ENCODE measurements at places on chromosomes 6 and 20.

- DNase-seq: no peak
Observed at GRCh38 chr6:33029328-33030184, 20.2 kb upstream of the HLA-DOA start.

DNA sequence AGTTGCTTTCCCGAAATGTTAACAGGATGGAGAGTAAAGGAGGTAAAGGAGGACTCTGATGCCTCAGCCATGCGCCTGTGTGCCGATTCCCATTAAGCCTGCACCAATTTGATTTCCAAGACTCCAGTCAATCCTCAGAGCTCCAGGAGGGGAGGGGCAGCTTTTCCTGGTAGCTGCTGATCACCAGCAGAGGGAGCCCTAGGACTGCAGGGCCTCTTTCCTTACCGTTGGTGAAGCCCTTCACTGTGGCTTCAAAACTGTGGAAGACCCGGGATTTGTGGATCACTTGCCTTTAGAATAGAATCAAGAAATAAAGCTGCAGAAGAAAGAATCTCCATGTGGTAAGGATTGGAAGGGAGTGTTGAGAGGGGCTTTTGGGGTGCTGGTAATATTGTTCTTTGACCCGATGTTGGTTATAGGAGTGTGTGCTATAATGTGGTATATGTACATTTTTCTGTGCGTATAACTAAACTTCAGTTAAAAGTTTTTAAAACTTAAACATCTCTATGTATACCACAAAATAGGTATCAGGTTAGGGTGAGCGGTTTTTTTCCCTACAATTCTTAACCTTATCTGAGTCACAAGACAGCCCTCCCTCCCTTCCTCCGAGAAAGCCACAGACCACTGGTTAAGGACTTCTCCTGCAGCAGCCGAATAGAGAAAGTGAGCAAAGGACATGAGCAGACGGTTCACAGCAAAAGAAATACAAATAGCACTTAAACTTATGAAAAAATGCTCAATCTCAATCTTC is 6.9 kb upstream of the OSER1 start:
- peak; percentile 77 for DNase-seq

DNA sequence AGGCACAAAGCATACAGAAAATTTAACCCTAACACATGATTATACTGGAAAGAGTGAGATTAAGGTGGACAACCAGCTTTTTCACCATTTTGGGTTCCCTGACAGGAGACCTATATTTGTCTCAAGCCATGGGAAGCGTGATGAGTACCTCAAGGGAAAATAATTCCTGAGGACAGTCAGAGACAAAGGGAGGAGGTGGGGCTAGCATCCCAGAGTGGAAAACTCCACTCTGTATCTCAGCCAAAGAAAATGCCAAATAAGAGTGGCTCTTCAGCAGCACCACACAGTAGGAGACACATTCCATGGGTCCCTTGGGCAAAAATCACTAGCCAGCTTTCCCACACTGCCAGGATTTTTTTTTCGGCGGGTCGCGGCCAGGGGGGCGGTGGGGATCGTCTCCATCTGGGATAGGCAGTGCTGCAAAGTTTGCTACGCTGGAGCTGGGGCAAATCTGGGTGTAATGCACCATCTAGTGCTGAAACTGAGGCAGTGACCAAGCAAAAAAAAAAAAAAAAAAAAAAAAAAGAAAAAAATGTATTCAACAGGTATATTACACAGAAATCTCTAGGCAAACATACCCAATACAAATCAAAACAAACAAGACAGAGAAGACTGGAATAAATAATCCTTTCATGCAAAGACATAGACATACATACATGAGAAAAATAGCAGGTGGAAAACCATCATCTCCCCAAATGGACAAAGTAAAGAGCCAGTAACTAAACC is 77.3 kb upstream of the SLC35F1 start:
- peak; percentile 35 for DNase-seq

- no peak for DNase-seq
Observed at GRCh38 chr6:157182503-157183264, 140.6 kb downstream of the TMEM242 start.

GRCh38 chr6:29626948-29627754 is 5.8 kb downstream of the GABBR1 start:
- no peak for DNase-seq

DNA sequence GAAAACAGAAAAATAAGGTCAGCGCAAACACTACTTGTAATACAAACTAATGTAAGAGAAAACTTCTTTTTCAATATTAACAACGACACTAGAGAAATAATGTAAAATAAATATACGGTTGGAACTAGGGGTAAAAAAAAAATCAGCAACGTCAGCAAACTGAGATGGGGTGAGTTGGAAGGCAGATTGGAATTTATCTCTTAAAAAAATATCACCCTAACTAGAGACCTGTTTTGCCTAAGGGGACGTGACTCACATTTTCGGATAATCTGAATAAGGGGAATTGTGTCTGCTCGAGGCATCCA is 705 bp upstream of the UTRN start:
- DNase-seq: no peak

DNA sequence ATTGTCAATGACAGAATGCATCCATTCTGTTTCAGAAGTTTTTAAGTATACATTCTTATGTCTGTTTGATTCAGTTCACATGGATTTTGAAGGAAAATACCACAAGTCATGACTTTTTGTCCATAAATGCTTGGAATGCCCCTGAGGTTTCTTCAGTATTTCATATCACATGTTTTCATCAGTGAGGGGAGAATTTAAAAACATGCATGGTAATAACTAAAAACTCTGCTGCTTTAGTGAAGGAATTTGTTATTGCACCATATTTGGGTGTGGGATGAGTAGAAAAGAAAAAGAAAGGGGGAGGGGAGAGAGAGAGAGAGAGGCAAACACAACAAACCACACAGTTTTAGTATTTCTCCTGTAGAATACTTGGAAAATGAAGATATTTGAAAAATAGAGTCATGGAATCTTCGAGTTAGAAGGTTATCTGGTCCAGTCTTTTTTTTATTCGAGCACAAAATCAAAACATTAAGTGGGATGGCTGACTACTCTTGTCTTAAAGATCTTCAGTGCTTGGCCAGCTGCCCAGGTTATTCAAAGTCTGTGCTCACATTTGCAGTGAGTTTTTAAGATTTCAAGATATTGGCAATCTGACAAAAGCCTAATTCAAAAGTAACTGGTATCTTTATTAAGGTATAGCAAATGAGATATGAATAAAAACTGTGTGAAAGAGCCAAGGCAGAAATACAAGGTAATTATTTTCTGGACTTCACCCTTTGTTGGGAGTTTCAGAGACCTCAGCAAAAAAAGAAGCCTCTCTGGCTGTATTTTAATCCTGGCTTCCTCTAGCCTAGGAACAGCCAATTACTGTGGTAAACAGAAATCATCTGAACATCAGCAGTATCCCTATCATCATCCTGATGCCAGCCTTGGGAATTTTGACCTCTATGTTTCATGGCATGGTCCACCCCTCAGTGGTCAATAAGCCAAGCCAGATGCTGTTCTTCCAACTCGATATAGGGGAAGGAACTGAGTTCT is 687.9 kb upstream of the CITED2 start:
- DNase-seq: peak; percentile 74

DNA sequence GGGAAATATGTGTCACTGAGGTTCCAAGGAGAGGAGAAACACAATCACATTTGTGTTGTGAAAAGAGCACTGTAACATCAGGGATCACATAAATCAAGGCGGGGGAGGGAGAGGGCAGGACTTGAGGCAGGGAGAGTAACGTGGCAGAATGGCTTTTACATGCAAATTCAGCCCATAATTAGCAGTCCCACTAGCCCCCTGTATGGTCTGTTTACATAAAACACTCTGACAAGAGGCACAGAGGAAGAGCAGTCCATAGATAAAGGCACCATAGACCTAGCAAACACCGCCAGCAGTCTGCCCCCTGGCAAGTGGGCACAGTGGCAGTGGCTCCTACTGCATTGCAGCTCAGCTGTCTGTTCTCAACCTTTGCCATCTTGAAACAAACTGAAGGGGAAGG is 82.7 kb downstream of the LYRM2 start:
- DNase-seq: no peak

DNA sequence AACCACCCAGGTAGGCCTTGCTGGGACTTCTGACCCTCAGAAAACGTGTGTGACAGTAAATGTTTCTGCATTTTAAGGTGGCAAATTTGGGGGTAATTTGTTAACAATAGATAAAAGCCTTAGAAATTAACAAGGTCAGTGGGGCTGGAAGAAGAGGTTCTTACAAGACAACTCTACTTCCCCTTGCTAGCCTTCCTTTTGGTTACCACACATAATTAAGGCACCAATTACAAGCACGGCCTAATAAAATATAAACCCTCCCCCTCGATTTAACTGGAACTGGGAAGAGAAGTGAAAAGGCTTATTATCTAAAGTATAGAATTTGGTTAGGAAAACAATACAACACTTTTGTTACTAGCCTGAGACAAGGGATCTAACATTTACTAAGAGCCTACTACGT is 38.8 kb downstream of the ELOVL5 start:
- no peak for DNase-seq

- DNase-seq: peak; percentile 80
Observed at GRCh38 chr6:142013875-142014495, 118.7 kb upstream of the GJE1 start.

DNA sequence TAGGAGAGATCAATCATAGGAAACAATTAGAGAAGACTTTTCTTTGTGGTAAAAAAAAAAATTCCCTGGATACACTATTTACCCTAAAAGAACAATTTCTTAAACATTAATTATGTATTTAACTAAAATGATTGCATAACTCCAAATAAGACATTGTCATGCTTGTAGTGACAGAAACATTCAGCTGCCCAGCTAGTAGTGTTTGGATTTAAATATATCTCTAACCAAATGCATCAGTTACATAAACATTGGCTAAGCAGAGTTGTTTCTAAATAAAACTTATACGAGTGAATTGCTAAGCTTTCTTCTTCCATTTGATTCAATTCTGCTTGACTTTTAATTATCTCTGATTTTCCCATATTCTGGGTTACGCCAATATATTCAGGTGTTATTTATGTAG is 23.7 kb downstream of the MLIP start:
- DNase-seq: no peak

- no peak for DNase-seq
Observed at GRCh38 chr6:112188906-112189305, 65.5 kb downstream of the LAMA4 start.

DNA sequence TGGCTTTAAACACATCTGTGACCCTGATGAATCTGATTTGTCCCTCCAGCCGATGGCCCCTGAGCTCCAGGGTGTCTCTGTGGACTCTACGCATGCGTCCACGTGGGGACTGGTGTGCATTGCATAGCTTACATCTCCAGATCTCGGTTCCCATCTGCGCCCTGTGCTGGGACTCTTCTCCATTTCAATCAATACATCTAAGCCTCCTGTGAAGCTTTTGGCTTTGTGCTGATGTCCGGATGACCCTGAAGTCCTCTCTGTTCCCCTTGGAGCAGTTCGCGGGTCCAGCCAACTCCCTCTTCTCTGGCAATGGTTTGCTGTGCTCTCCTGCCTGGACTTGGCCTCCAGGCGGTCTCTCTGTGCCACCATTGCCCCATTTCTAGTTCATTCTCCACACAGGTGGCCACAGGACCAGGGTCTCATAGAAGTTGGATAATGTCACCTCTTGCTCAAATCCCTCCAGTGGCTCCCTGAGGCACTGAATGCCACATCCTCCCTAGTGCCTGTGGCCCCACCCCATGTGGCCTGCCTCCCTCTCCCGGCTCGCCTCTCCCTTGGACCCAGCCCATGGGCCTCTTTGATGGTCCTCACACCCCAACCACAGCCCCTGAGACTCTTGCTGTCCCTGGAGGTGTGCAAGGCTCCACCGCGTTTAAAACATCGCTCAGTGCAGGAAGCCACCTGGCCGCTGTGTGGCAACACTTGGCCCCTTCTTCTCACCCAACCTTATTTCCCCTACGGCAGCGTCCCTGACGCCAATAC is 155.4 kb downstream of the SYCP2 start:
- no peak for DNase-seq

DNA sequence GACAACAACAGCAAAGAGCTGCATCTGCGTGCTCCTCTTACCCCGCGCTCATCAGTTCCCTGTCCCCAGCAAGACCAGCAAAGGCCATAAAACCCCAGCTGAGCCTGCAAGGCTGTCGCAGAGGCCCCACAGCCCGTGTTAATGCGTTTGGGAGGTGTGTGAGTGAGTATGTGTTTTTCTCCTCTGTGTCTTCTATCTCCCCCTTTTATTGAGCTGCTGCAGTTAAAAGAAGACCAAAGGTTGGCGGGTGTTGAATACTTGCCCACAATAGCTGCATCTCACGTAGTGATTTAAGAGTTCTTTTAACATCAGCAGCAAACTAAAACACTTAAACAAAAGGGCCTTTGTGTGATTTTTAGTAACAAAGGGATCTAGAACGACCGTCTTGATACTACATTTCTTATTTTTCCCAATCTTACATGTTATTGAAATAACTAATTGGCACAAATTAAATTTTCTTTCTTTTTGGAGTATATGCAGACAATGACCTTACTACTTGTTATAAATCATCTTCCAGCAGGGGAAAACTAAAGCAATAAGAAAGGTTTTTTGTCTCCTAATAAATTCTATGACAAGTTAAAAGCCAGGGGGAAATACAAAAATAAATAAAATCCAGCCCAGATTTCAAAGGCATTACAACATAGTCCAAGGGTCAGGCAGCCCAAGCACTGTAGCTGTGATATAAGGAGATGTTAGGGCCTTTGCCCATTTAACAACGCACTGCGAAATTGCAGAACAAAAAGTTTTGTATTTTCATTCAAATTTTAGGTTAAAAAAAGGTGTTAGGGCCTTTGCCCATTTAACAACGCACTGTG is 27.2 kb upstream of the CNKSR3 start:
- DNase-seq: no peak

DNA sequence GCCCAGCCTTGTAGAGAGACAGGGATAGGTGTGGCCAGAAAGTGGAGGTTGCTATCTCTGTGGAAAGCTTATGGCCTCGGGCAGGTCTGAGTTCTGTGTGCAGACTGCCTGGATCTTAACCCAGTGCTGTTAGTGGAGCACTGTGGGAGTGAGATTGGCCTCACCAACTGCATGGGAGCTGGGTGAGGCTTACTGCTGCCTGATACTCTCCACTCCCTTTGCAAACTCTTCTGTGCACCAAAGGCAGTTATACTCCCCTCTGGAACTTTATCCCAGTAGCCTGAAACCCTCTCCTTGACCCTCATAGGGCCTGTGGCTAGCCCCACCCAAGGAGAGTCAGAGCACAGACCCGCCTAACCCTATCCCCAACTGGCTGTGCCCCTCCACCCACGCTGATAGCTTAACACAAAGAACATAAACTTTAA is 41.4 kb upstream of the PKIB start:
- no peak for DNase-seq

GRCh38 chr6:166676270-166676860 is 49.3 kb upstream of the RPS6KA2 start:
- no peak for DNase-seq

- no peak for DNase-seq
Observed at GRCh38 chr6:1850121-1850839, 240.6 kb downstream of the FOXC1 start.

DNA sequence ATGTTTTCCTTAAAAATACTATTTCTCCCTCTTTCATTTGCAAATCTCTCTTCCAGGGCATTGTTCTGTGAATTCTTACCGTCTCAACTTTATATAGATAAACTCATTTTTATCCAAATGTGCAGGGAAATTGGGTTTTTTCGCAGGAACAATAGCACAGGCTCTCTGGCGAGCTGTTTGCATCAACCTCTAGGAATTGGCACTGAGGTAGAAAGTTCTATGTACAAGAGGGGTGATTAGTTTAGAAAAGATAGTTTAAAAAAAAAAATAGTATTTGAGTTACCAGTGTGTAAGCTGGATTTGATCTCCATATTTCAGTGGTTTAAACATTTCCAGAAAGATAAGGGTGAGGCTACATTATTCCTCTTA is 129.7 kb upstream of the BTN3A2 start:
- peak; percentile 26 for DNase-seq

GRCh38 chr6:152399399-152399798 is 237.8 kb downstream of the SYNE1 start:
- no peak for DNase-seq

- DNase-seq: no peak
Observed at GRCh38 chr20:61810066-61810737, 255.5 kb downstream of the TAF4 start.

Data from ACHN (cell line).